ENCODE measurements at places on chromosomes 3 and 15.

DNA sequence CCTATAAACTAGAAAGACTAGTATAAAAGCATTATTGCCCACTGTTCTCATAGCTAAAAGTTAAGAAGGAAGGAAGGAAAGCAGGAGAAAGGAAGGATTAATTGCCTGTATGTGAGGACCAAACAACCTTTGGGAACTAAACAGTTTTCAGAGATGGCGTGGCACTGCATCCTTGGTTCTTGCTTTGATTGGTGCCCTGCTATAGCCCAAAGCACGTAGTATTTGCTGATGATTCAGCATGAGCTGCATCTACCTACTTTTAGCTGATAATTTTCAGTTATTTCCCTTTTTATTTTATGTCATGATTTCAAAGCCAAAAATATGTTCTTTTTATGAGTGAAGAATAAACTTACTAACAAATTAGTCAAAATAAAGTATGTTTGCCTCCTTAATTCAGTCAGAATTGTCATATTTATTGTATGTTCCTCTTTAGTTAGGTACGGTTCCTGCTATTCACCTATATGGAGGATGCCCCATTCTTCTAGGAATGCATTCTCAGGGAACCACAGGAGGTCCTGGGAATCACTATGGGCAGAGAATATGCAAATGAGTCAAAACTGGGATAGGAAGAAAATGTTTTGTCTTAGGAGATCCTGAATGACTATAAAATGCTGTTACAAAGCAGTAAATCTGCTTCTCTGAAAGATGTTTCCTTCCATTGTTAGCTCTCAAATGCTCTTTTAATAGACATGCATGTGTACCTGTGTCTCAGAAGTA, 65.4 kb upstream of the THSD4 start:
- no peak for DNase-seq

DNA sequence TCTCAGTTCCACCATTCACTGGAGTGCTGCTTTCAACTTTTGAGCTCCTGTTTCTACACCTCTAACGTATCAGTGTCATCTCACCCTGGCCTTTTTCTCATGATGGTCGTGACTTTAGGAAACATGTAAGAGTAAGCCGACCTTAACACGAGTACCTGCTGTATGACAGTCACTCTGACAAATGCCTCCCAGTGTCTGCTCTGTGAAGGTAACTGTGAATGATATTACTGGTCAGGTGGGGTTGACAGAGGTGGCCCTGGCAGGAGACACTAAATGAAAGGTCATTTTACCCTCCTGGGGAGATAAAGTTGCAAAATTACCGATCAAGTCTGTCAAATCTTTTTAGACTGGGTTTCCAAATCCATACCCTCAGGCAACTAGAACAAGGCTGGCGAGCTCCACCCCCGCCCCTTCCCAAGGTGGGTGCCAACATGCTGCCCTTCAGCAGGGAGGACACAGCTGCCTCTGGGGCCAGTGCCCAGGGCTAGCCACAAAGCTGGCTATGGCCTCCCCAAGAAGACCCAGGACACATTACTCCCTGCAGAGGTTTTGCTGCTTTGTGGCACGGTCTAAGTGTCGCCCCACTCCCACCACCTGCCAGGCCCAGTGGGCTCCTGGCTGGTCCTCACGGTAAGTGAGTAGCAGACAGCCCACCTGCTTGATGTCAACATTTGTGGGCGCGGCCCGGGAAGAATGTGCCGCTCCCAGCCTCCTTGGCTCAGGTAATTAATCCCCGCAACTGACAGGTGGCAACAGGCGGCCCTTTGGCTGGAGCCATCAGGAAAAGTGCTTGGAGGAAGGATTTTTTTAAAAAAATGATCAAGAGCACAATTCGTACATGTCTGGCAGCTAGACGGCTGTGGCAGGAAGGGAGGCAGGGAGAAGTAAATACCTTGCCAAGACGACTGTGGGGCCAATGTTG, 211.8 kb downstream of the TP63 start:
- DNase-seq = no peak

- no peak for DNase-seq
Observed at GRCh38 chr15:55282284-55282833, 7.3 kb downstream of the RAB27A start.

DNA sequence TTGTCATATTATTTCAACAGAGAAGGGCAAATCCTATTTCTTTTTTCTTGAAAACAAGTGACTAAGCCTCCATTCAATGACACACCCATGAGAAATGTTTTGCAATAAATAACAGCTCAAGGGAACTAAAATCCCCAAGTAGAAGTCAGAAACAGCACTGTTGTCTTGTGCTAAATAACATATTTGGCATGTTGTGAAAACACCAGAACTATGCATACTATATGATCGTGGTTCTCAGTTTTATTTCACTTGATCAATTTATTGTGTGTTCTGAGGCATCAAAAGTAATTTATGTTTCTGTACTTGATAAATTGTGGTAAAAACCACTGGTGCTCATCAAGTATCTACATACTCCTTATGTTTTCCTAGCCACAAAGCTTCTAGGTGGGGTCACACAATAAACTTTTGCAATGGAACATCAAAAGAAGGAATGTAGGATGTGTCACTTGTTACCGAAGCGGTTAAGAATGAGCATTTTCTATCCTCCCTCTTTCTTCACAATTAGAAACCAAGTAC, 691.7 kb upstream of the CBLB start:
- no peak for DNase-seq

- no peak for DNase-seq
Observed at GRCh38 chr3:30145281-30145680, 461.1 kb upstream of the TGFBR2 start.

DNA sequence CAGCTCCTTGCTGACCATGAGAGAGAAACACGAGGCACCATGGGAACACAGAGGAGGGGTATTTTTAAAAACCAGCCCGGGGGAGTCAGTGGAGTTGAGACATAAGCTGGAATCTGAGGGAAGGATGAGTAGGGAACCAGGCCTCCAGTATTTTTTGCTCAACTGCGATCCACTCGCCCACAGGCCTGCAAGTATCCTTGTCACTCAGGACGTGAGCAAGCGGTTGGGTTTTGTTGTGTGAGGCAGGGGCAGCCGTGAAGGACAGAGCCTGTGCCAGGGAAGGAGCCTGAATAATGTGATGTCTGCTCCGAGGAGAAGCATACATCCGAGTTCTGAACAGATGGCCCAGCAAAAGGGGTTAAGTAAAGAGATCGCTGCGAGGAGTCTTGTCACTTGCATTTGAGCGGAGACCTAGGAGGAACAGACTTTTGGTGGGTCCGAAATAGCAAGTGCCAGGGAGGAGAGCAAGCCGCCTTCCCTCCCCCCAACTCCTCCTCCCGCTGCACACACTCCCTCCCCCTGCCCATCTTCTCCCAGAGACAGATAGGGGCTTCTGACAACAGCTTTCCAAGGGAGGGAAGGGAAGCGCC, 20.4 kb upstream of the NTRK3 start:
- DNase-seq = no peak

DNA sequence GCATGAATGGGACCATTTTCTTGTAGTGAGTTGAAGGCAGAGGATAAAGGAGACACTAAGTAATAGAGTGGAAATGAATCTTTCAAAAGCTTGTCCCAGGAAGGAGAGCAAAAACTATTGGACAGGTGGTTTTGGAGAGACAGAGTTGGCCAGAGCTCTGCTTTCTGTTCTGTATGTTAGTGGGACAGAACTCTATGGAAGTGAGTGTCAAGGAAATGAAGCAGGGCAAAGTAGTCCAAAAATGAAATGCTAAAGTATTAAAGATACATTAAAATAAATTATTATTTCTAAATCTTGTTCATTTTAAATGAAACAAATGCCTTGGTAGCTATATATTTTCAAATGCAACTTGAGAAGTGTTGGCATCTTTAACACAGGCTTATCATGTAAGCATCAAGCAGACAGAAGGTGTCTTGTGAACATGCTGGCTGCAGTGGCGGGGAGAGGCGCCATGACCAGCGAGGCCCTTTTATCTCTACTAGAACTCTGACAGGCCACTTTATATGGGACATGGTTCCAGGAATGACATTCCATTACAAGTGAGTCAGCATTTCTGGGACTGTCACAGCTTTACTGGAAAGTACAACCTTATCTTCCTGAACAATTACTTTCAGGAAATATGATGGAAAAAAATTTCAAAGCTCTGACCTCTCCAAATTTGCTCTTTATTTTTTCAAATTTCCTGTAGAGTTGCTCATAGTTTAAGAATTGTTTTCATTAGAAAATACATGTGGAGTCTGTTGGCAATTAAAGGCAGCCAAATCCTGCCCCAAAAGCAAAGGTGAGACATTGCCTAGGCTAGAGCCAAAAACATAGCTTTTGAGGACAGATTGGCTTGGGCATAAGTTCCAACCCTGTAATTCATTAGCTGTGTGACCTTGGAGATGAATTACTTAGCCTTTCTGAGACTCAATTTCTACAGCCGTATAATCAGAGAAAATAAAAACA, 106.5 kb downstream of the ECT2 start:
- no peak for DNase-seq

GRCh38 chr3:81274671-81275070, 486.8 kb downstream of the GBE1 start:
- no peak for DNase-seq

- no peak for DNase-seq
Observed at GRCh38 chr3:31055757-31056156, 161.3 kb upstream of the GADL1 start.

Measured in activated T-cell treated with anti-CD3 and anti-CD28 coated beads, Interleukin-2, amount 50 U/mL, for 1 hour (primary cell).